Adrenal gland (tissue), 19 donors: ENCODE measurements at places on chromosomes 5 and 9.
A peak's percentile ranks its signal among the peaks of the same experiment; 100 is the strongest.

DNA sequence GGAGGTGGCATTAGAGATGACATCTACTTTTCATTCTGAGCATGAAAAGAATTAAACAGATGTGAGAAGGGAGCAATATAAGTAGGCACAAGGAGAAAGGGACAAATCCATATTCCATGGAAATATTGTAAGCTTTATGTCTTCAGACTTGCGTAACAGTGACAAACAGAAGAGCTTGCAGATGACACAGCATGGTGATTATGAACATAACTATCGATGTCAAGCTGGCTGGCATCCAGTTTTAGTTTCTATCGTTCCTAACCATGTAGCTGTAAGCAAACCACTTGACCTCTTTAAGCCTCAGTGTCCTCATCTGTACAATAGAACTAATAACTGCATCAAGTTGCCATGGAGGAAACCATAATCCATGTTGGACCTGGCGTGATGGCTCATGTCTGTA, 246.7 kb upstream of the ADRA1B start:
- H3K27ac ChIP-seq, result no peak overlapping the region
- DNase-seq, result no peak
- no peaks in the 10 kb centered on the region for H3K27me3 ChIP-seq
- no peaks in the 10 kb centered on the region for H3K36me3 ChIP-seq
- no peak overlapping the region for H3K4me3 ChIP-seq
- H3K4me1 ChIP-seq, result no peaks in the 10 kb centered on the region

GRCh38 chr5:76946090-76946489, 6.8 kb upstream of the CRHBP start:
- no peak for DNase-seq
- no peaks in the 10 kb centered on the region for H3K36me3 ChIP-seq
- H3K4me3 ChIP-seq, result no peak overlapping the region
- peaks cover 17% of the 10 kb centered on the region for H3K4me1 ChIP-seq
- no peak overlapping the region for H3K27ac ChIP-seq
- no peaks in the 10 kb centered on the region for H3K27me3 ChIP-seq

- H3K4me1 ChIP-seq, result no peaks in the 10 kb centered on the region
- H3K27me3 ChIP-seq, result no peaks in the 10 kb centered on the region
- H3K4me3 ChIP-seq, result no peak overlapping the region
- no peak for DNase-seq
Observed at GRCh38 chr5:28707706-28708105, 1669.3 kb upstream of the CDH9 start.

GRCh38 chr5:145220481-145220880, 614.7 kb downstream of the PRELID2 start:
- no peak overlapping the region for H3K4me3 ChIP-seq
- no peaks in the 10 kb centered on the region for H3K4me1 ChIP-seq
- no peak for DNase-seq
- H3K27ac ChIP-seq, result no peak overlapping the region
- no peaks in the 10 kb centered on the region for H3K27me3 ChIP-seq

GRCh38 chr9:124355039-124355940, 60.0 kb downstream of the PSMB7 start:
- no peaks in the 10 kb centered on the region for H3K36me3 ChIP-seq
- no peaks in the 10 kb centered on the region for H3K27me3 ChIP-seq
- H3K27ac ChIP-seq, result no peak overlapping the region
- no peak for DNase-seq
- H3K4me1 ChIP-seq, result peaks cover 44% of the 10 kb centered on the region

DNA sequence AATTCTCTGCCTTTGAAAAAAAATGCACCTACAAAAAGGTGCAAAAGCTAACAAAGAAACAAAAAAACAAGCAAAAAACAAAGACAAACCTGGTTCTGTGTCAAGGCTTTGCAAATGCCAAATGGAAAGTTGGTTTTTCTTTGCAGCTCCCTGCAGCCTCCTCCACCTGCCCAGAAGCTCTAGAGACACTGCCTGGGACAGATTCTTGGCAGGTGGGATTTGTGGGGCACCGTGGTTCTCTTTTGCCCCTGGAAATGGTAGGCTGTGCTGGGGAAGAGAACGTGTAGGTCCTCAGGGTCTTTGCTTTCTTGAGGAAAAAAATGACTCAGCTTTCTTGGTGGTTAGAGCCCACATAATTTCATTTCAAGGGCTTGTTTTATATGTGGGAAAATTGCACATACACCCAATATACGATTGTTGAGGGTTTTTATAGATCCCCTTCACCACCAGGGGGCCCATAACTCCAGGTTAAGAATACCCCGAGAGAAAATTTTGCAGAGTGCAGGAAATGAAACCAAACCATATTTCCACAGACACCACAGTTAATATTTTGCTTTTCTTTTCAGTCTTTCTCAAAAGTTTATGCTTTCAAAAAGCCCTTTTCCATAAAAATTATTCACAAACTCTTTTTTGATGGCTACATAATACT, 58.7 kb downstream of the NXNL2 start:
- H3K27ac ChIP-seq, result no peak overlapping the region
- no peaks in the 10 kb centered on the region for H3K36me3 ChIP-seq
- peak; percentile 85 for DNase-seq
- H3K4me3 ChIP-seq, result no peak overlapping the region

DNA sequence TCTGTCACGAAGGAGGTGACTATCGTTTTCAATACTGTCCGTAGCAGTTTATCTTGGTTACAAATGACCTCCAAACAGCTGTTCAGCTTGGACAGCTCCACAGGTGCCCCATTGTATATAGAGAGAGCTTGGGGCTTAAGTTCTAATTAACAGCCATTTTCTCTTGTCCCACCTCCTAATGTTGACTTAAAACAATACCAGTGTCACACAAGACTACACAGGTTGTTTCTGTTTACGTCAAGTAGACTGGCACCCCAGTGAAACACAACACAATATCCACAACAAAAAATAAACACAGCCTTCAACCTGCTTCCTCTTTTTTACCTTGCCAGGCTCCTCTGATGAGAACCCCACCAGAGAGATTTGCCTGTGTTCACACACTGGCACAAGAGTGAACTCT, 39.8 kb upstream of the TLE1 start:
- H3K4me3 ChIP-seq, result no peak overlapping the region
- no peak overlapping the region for H3K27ac ChIP-seq
- H3K36me3 ChIP-seq, result no peaks in the 10 kb centered on the region
- no peaks in the 10 kb centered on the region for H3K4me1 ChIP-seq
- DNase-seq, result no peak

GRCh38 chr5:59540366-59540765, 353.2 kb downstream of the PDE4D start:
- no peak overlapping the region for H3K27ac ChIP-seq
- no peak for DNase-seq
- H3K4me1 ChIP-seq, result no peaks in the 10 kb centered on the region

DNA sequence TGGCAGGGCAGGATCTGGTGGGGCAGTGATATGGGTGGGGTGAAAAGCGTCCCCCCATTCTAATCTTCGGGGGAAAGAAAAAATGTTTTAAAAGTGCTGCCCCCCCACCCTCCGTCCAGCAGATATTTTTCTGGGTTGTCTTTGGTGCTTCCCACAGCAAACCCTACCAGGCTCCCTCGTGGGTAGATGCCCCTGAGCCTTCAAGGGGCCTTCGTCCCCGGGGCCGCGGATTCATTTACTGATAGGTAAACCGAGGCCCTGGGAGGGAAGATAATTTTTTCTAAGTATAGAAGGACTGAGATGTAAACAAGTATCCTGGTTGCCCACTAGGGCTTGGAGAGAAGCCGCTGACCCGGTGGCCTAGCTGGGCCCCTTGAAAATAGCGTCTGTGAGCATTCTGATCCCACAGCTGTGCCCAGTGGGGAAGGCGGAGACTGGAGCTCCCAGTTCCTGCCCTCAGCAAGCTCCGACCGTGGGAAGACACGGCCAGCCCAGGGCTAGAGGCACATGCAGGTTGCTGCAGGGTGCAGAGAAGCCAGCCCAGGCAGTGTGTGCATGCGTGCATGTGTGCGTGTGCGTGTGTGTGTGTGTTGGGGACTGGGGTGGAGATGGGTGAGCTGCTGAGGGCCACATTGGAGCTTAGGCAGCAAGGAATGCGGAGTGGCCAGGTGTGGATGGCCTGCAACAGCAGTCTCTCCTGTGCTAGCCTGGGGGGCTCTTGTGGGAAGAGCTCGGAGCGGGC, 6.0 kb upstream of the RXRA start:
- H3K36me3 ChIP-seq, result no peaks in the 10 kb centered on the region
- H3K27ac ChIP-seq, result no peak overlapping the region
- no peak for DNase-seq
- H3K27me3 ChIP-seq, result no peaks in the 10 kb centered on the region

GRCh38 chr9:119164716-119165115, 204.5 kb downstream of the BRINP1 start:
- no peak for DNase-seq
- no peaks in the 10 kb centered on the region for H3K27me3 ChIP-seq
- H3K27ac ChIP-seq, result no peak overlapping the region

DNA sequence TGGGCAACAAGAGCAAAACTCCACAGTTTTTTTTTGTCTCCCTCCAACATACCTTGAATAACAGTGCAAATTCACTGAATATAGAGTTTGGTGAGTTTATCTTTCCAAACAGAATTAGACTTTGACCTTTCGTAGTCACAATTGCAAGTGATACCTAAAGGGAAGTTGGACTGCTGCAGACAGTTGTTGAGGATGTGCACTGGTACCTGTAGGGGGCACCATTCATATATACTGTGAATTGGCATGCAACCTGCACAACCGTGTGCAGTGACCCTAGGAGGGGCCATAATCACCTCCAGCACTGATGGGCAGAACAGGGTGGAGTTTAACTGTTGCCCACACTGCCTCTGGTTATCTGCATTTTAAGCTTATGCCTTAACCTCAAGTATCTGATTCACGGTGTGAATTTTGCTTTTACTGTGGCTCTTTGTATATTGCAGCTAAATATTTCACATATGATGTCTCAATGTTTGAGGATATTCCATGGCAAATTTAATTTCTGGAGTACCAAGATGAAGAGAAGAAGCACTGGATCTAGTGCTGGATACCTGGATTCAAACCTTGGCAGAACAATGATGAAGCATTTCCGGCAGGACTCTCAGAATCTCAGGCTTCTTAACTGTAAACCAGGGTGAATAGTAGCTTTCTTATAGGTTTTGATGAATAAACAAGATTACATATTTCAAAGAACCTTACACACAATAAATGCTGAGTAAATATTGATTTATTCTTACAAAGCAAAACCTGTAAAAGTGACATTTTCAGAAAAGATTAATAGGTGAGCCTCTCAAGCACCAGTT, 144.3 kb downstream of the ACTBL2 start:
- no peaks in the 10 kb centered on the region for H3K36me3 ChIP-seq
- DNase-seq, result no peak
- H3K4me1 ChIP-seq, result no peaks in the 10 kb centered on the region
- H3K4me3 ChIP-seq, result no peak overlapping the region
- no peak overlapping the region for H3K27ac ChIP-seq

GRCh38 chr9:75885652-75886051, 4.8 kb upstream of the PCSK5 start:
- DNase-seq, result no peak
- H3K36me3 ChIP-seq, result no peaks in the 10 kb centered on the region
- peaks cover 7% of the 10 kb centered on the region for H3K4me1 ChIP-seq
- no peak overlapping the region for H3K4me3 ChIP-seq
- H3K27me3 ChIP-seq, result no peaks in the 10 kb centered on the region
- H3K27ac ChIP-seq, result no peak overlapping the region

DNA sequence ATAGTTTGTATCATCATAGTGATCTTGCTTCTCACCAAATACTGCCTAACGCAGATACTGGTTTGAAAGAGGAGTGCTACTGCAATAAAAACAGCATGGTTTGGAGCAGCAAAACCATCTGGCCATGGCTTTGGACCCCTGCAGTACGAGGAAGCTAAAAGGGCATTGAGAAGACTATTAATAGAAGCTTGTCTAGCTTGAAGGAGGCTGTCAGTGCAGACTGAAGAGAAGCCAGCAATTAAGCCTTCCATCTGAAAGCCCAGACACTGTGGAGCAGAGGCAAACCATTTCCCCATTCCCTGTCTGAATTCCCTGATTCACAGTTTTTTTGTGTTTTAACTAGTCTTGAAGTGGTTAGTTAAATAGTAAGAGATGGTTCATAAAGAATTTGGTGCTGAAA, 281.6 kb downstream of the PTPRD start:
- no peak for DNase-seq
- no peaks in the 10 kb centered on the region for H3K27me3 ChIP-seq
- H3K36me3 ChIP-seq, result no peaks in the 10 kb centered on the region
- no peaks in the 10 kb centered on the region for H3K4me1 ChIP-seq
- H3K27ac ChIP-seq, result no peak overlapping the region

- no peaks in the 10 kb centered on the region for H3K27me3 ChIP-seq
- no peak overlapping the region for H3K4me3 ChIP-seq
- H3K4me1 ChIP-seq, result no peaks in the 10 kb centered on the region
- no peak overlapping the region for H3K27ac ChIP-seq
Observed at GRCh38 chr5:63125392-63125791, 546.8 kb downstream of the LRRC70 start.

- H3K4me3 ChIP-seq, result no peak overlapping the region
- no peak for DNase-seq
- H3K27me3 ChIP-seq, result no peaks in the 10 kb centered on the region
- H3K27ac ChIP-seq, result no peak overlapping the region
- no peaks in the 10 kb centered on the region for H3K36me3 ChIP-seq
- peaks cover 21% of the 10 kb centered on the region for H3K4me1 ChIP-seq
Observed at GRCh38 chr5:15786884-15787283, 286.9 kb downstream of the FBXL7 start.

DNA sequence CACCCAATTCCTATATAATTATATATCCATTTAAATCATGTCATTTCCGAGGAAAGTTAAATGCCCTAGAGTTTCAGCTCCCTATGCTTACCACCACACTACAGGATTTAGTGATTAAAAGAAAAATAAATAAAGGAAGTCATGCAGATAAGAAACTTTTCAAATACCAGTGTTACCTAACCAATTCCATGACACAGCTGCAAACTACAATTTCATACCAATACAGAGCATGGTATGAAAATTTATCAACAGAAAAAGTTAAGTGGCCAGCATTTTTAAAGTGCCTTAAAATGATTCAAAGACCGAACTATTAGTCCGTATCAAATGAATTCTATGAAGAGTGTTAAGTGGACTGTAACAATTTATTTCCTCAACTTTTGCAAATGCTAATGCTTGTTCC, 35.9 kb downstream of the CEP120 start:
- DNase-seq, result no peak
- H3K36me3 ChIP-seq, result no peaks in the 10 kb centered on the region
- H3K27ac ChIP-seq, result no peak overlapping the region
- H3K4me3 ChIP-seq, result no peak overlapping the region
- no peaks in the 10 kb centered on the region for H3K4me1 ChIP-seq

DNA sequence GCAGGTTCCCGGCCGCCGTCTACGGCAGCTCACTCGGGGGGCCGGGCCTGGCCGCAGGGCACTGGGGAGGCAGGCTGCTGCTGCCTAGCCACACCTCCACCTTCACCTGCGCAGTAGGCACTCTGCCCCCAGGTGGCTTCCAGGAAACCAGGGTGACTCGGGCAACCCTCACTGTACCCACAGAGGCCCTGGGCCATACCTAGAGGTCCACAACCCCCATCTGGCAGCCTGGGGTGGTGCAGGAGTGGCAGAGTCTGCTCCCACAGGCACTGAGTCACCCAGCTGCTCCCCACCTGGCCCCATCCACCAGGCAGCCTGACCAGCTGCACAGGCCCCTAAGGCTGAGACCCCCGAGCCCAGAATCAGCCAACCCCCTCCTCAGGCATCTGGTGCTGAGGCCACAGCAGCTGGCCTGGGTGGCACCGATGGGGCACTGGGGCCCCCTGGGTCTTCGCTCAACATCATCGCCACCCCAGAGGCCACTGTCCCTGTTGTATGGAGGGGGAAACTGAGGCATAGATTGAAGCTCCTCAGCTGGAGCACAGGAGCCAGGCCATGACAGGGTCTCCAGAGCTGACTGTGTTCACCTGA, 70.2 kb downstream of the KCNT1 start:
- H3K27me3 ChIP-seq, result no peaks in the 10 kb centered on the region
- no peak for DNase-seq
- no peaks in the 10 kb centered on the region for H3K4me1 ChIP-seq
- H3K4me3 ChIP-seq, result no peak overlapping the region
